ENCODE measurements at places on chromosomes 4 and X.

DNA sequence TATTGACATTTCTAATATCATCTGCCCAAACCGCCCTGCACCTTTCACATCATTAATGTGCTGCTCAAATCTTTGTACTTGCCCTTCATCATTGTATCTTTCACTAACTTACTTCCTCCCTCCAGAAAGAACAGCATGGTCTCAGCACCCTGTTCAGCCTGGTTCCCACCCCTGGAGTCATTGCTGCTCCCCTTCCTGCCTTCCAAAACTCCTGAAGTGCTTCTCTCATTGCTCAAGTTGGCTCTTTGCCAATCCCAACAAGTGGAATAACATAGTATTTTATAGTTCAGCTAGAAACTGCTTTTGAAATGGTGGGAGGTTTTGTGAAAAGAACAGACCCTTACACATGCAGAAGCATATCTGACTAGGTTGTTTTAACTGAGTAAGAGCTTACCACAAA lies 14.0 kb upstream of the TTC29 start:
- DNase-seq, result no peak

DNA sequence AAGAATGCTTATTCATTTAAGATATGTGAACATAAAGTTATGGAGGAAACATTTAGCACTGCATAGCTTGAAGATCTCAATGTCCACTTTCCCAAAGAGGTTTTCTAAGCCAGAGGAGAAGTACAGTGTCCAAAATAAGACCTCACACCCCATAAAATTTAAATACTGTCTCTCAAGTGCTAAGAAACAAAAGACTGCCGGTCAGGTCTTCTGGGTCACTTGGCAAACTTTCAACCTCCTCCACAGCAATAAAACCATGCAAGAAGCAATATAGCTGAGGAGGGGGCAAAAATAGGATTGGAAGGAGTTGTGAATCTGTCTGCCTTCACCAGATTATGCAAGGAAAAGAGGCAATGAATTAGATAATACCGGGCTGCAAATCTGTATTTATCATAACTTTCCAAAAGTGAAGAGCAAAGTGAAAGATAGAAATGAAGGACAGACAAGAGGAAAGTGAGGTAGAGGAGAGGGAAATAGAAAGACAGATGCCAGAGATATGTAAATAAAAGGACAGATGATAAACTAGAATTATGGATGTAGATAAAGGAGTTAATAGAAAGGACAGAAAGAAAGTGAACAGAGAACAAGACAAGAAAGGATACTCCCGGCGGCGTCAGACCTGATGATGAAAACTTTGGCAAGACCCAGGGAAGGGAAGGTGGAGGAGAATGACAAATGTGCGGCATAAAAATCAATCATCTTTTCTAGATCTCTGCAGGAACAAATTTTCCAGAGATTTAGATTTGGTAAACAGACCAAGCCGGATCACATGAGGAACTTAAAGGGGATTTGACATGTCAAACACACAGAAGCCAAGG lies 152.7 kb upstream of the FAM241A start:
- no peak for DNase-seq

DNA sequence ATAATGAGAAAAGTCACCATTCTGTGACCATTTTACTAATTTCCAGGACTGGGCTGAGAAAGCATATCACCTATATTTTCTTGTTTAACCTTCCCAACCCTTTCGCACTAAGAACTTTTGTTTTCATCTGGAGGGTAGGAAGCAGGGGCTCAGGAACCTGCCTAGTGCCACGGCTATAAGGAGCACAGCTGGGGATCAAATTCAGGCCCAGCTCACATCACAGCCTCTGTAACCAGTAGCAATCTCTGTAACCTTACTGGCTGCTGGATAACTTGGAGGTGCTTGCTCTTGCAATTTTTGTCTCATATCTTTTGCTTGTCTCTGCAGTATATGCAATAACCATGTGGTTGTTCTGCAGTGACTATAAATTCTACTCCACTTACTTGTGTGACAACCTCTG lies 76.7 kb upstream of the PLAC1 start:
- no peak for DNase-seq

DNA sequence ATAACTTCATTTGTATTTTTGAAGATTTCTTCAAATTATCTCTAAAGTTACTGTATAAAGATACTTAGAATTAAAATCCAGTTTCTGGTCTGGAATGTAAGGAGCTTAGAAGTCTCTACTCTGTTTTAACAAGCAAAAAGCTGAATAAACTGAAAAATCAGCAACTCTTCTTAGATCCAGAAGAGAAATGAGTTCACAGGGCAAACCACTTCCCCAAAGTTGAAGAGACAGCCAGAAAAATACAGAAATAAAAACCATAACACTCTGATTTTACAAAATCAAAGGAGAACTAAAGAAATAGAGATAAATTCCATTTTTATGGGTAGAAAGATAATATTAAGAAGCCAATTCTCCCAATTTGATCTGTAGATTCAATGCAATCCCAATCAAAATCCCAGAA lies 1166.8 kb downstream of the ADGRL3 start:
- DNase-seq, result no peak

GRCh38 chr4:26785810-26786209 lies 74.8 kb upstream of the STIM2 start:
- no peak for DNase-seq
